Skin of body (tissue), 3 donors: ENCODE measurements at places on chromosomes 13 and 19. TPM values are rescaled to one million over a fixed set of nuclear protein-coding genes. Genes with fewer than 3 reads are reported as not detected.

ZNF682 gene
- 7.0 TPM for total RNA-seq

BRSK1 gene
- 3.6 TPM for total RNA-seq

DNA sequence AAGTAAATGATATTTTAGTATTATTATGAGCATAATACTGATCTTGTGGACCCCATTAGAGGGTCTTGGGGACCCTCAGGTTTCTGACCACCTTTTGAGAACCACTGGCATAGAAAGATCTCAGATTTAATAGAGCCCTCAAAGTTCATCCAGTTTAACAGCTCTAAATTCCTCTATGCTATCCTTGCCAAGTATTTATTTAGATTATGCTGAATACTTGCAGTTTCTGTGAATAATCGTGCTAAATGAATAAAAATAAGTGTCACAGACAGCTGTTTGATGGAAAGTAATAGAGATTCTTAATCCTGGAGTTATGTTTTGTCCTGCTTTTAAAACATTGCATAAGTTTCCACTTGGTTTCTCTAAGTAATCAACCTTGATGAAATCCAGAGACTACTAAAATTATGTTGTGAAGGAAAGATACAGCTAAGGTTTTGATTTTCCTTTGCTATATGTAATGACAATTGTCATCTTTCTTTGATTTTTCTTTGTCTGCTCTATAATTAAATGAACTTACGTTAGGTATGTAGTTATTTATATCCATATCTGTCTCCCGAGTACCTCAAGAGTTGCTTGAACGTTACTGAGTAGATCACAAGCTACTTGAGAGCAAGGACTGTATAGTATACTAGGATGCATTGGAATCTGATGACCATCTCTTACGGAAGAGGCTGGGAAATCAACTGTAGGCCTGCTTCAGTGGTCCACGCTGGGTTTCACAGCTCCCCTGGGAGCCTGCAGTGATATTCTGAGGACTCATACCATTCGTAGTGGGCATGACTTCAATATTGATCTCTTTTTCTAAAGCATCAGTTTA is 5.7 kb downstream of the ABHD13 start:
- DNase-seq, result no peak

KCNC3 gene
- total RNA-seq, result 0.59 TPM

- no peak for DNase-seq
Observed at GRCh38 chr19:39816287-39817048, 17.5 kb downstream of the DYRK1B start.

DNA sequence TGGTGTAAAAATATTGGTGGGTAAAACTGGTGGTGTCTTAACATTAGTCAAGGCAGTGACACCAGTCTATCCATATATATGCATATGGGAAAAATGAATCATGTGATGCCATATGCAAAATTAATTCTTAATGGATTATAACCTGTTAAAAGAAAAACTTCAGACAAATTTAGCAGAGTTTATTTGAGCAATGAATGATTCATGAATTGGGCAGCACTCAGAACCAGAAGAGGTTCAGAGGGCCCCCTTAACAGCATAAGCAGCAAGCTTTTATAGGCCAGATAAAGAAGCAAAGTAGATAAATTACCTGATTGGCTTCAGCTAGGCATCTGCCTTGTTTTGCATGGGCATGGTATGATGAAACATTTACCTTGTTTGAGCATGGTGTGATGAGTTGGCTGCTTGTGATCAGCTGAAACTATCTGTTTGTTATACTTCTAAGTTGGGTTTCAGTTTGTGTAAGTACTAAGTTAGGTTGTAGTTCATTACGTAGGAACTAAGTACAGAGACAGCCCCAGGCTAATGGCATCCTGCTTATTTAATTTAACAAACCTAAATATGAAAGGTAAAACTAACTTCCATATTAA is 66.6 kb downstream of the DNAJC15 start:
- DNase-seq, result no peak

GRCh38 chr13:95197548-95197947 is 103.7 kb downstream of the ABCC4 start:
- no peak for DNase-seq

GRCh38 chr19:53945441-53945840 is 17.3 kb upstream of the CACNG8 start:
- DNase-seq, result no peak

KIR3DL1 gene
- total RNA-seq, result not detected

GRCh38 chr13:37100731-37101130 is 4.7 kb downstream of the CSNK1A1L start:
- DNase-seq, result peak; percentile 94

ZNF615 gene
- total RNA-seq, result 16.2 TPM

- no peak for DNase-seq
Observed at GRCh38 chr19:19292607-19293006, 19.5 kb upstream of the TM6SF2 start.

- no peak for DNase-seq
Observed at GRCh38 chr13:27980280-27980998, 8.1 kb downstream of the URAD start.
